ENCODE measurements at places on chromosomes 11 and 22.

- no peak for DNase-seq
These were observed 23.6 kb upstream of the LMO2 start for GRCh38 chr11:33915526-33915925.

GRCh38 chr22:27150544-27150941, 493.2 kb downstream of the MIAT start:
- DNase-seq, result no peak

- no peak for DNase-seq
These were observed 358 bp downstream of the OR52H1 start for GRCh38 chr11:5547982-5548381.

GRCh38 chr11:20363149-20363499, 390 bp upstream of the HTATIP2 start:
- DNase-seq, result no peak

All from GM12891 (cell line).